ENCODE measurements at places on chromosomes 16 and 17.

- DNase-seq, result no peak
These were observed 73.2 kb downstream of the ZNF18 start for GRCh38 chr17:11924076-11924475.

GRCh38 chr17:40632216-40632615, 15.4 kb downstream of the SMARCE1 start:
- DNase-seq, result no peak

- no peak for DNase-seq
These were observed 543 bp downstream of the ARHGAP23 start for GRCh38 chr17:38428643-38429371.

DNA sequence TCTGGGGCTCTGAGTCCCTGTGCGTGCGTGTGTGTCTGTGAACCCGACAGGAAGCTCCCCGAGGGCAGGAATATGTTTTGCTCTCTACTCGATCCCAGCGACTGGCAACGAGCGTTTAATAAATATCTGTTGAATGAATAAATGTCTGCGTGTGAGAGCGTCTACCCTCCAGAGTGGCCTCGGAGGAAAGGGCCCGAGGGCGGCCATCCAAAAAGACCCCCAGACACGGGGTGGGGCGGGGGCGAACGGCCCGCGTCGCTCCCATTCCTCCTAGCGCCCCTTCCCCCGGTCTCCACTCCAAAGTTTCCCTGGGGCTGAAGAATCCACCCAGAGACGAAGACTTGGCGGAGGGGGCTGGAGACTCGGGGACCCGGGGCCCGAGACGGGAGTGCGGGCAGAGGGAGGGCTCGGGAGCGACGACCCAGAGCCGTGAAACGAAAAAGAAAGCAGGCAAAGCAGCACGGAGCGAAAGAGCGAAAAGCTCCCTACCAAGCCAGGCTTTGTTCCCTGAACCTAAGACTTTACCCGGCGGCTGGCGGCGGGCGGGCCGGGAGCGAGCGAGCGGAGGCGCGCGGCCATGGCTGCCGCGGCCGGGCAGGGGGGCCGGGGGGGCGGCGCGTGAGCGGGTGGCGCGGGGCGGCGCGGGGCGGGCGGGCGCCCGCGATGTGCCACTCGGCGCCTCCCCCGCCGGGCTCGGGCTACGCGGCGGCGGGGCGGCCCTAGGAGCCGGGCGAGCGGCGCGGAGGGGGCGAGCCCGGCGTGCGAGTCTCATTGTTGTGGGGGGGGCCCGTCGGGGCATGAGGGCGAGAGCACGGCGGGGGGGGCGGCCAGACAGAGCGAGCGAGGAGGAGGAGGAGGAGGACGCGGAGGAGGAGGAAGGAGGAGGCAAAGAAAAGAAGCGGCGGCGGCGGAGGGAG, at the start of gene MLLT6:
Gene MLLT6 (plus strand): TSS at position 668 of the 917 bp plus-strand sequence. CDS start 360 bp downstream, outside the sequence.
- peak; percentile 79 for DNase-seq

DNA sequence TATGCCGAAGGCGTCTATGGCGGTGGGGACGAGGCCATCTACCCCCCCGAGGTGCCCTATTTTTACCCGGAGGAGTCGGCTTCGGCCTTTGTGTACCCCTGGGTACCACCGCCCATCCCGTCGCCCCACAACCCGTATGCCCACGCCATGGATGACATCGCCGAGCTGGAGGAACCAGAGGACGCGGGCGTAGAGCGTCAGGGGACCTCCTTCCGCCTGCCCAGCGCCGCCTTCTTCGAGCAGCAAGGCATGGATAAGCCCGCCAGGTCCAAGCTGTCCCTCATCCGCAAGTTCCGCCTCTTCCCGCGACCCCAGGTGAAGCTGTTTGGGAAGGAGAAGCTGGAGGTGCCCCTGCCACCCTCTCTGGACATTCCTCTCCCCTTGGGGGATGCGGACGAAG, 11.4 kb downstream of the MYO15A start:
- no peak for DNase-seq

- peak; percentile 36 for DNase-seq
These were observed 441.6 kb upstream of the SALL1 start for GRCh38 chr16:51592535-51593300.

- DNase-seq, result no peak
These were observed 174.3 kb upstream of the CHMP6 start for GRCh38 chr17:80817321-80817845.

GRCh38 chr16:75287708-75288107, 36.3 kb upstream of the BCAR1 start:
- no peak for DNase-seq

GRCh38 chr17:19433255-19433654, 22.2 kb downstream of the RNF112 start:
- DNase-seq, result no peak

- DNase-seq, result no peak
These were observed 203.6 kb downstream of the KATNIP start for GRCh38 chr16:27753563-27753962.

- no peak for DNase-seq
These were observed 9.2 kb downstream of the CHD3 start for GRCh38 chr17:7897773-7898172.
